Activated T-cell treated with anti-CD3 and anti-CD28 coated beads, Interleukin-2, amount 50 U/mL, for 72 hours (primary cell): ENCODE measurements at places on chromosomes 16 and 17.

- H3K27ac ChIP-seq: peak overlapping the region; percentile 58
- no peaks in the 10 kb centered on the region for H3K36me3 ChIP-seq
- no peak for DNase-seq
- no peaks in the 10 kb centered on the region for H3K27me3 ChIP-seq
Observed at GRCh38 chr16:87697256-87697655, 68.5 kb downstream of the KLHDC4 start.

- no peaks in the 10 kb centered on the region for H3K27me3 ChIP-seq
- H3K27ac ChIP-seq: no peak overlapping the region
- no peaks in the 10 kb centered on the region for H3K36me3 ChIP-seq
- H3K4me1 ChIP-seq: peaks cover 27% of the 10 kb centered on the region
- DNase-seq: no peak
- H3K4me3 ChIP-seq: no peak overlapping the region
Observed at GRCh38 chr16:17258848-17259713, 211.7 kb downstream of the XYLT1 start.

GRCh38 chr16:74718140-74718539 lies 17.5 kb upstream of the MLKL start:
- no peaks in the 10 kb centered on the region for H3K36me3 ChIP-seq
- no peak overlapping the region for H3K4me3 ChIP-seq
- no peak overlapping the region for H3K27ac ChIP-seq
- DNase-seq: no peak

DNA sequence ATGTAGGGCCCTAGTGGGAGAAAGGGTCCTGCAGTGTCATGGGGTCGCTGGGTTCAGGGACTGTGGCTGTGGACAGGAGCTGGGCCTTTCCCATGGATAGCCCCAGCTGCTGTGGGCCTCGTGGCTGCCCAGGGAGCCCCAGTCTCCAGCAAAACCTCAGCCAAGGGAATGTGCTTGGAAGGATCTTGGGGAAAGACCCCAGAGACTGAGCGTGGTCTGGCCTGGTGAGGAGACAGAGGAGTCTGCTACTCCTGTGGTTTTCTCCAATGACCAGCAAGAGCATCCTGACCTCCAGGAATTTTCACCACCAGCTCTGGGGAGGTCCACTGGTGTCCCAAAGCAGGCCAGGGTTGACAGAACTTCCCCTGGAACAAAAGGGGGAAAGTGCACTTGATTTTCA lies 42.3 kb downstream of the RNF112 start:
- H3K27me3 ChIP-seq: peaks cover 5% of the 10 kb centered on the region
- H3K36me3 ChIP-seq: no peaks in the 10 kb centered on the region
- H3K27ac ChIP-seq: no peak overlapping the region
- H3K4me1 ChIP-seq: no peaks in the 10 kb centered on the region

GRCh38 chr16:27779641-27780164 lies 229.8 kb downstream of the KATNIP start:
- no peaks in the 10 kb centered on the region for H3K27me3 ChIP-seq
- no peak for DNase-seq
- no peak overlapping the region for H3K27ac ChIP-seq
- no peaks in the 10 kb centered on the region for H3K4me1 ChIP-seq
- H3K36me3 ChIP-seq: no peaks in the 10 kb centered on the region
